Activated naive CD4-positive, alpha-beta T cell treated with Interleukin-2 at 50 U/mL for 16 hours (primary cell): ENCODE measurements at places on chromosomes 6 and 20.

DNA sequence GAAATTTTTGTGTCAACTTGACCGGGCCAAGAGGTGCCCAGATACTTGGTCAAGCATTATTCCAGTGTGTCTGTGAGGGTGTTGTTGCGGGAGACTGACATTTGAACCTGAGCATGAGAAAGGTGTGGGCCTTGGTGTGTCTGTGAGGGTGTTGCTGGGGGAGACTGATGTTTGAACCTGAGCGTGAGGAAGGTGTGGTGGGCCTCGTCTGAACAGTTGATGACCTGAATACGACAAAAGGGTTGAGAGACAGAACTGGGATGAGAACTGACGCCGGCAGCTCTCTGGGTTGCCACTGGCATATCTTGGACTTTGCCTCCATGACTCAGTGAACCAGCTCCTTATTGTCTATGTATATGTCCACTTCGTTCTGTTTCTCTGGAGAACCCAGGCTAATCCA is 240.5 kb downstream of the ERMARD start:
- DNase-seq = no peak

- DNase-seq = no peak
Measured at GRCh38 chr6:110449541-110449895, 26.9 kb downstream of the SLC22A16 start.

DNA sequence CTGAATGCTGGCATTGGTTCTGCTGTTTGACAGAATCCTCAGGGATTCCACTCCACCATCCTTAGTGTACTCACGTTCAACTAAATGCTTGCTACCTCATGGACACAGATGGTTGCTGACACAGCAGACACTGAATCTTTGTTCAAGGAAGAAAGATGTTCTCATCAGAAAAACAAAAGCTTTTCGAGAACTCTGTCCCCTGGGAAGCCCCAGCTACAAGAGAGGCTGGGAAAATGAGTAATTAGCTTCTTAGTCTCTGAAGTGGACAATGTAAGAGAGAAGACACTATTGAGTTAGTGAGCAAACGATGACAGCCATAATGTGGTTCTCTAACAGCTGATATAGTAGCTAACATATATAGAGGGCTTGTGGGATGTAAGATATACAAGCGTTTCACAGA is 30.9 kb upstream of the ENPP5 start:
- DNase-seq = no peak

- DNase-seq = no peak
Measured at GRCh38 chr20:5652626-5653553, 97.3 kb upstream of the SHLD1 start.

GRCh38 chr6:6586671-6587526 is 1.6 kb upstream of the LY86 start:
- no peak for DNase-seq

DNA sequence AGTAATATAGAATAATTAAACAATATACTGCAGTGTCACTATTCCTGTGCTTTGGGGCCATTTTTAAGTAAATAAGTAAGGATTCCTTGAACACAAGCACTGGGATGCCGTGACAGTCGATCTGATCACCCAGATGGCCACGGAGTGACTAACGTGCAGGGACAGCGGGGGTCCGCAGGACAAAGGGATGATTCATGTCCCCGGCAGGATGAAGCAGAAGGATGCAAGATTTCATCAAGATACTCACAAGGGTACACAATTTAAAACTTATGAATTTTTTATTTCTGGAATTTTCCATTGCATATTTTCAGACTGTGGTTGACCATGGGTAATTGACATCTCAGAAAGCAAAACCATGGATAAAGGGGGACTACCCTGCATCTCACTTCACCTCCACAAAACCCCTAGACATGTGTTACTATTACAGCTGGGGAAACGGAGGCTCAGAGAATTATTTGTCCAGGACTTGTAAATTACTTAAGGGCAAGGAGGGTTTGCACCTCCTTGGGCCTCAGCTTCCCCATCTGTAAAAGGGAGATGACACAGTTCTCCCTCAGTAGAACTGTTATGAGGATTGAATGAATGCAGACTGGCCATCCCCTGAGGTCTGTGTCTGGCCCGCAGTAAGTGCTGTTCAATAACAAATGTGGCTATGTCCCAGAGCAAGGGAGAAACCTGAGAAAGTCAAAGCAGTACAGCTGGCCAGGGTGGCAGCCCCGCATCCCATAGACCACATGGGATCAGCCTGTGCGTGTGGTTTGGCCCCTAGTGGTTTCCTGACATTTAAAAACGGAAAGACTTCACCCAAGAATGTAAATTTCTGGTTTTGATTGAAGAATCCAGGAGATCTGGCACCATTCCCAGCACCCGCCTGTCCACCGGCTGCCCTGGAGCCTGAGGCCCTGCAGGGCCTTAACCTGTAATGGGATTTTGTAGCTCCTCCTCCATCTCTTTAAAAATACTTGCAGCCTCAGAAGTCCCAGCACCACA is 235.5 kb downstream of the BMP7 start:
- DNase-seq = no peak

DNA sequence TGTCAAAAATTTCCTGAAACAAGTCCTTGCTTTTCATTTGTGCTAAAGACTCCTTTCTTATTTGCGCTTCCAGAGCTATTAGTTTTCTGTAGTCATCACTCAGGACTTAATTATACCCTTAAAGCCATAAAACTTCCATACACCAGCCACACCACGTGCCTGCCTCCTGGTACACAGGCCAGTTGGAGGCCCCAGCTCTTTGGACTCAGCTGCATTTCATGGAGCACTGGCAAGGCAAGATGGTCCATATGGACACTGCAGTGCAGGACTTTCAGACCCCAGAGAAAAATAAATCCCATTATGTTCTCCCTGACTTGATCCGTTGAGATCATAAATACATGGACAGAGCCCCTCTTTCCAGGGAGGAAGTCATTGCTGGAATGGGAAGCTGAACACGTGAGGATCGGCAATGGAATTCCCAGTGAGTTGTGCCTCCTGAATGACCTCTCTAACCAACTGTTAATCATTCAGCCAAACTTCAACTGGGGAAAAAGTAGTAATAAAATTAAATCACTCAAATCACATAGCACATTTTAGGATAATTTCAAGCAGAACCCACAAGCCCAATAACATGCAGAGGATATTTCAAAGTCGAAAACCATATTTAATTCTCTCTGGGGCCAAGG is 173.1 kb downstream of the HACE1 start:
- no peak for DNase-seq

GRCh38 chr20:32909451-32909850 is 50.7 kb downstream of the EFCAB8 start:
- no peak for DNase-seq

GRCh38 chr6:6749702-6750491 is 161.4 kb downstream of the LY86 start:
- peak; percentile 26 for DNase-seq

GRCh38 chr20:62583424-62583920 is 58.8 kb upstream of the SLCO4A1 start:
- no peak for DNase-seq

DNA sequence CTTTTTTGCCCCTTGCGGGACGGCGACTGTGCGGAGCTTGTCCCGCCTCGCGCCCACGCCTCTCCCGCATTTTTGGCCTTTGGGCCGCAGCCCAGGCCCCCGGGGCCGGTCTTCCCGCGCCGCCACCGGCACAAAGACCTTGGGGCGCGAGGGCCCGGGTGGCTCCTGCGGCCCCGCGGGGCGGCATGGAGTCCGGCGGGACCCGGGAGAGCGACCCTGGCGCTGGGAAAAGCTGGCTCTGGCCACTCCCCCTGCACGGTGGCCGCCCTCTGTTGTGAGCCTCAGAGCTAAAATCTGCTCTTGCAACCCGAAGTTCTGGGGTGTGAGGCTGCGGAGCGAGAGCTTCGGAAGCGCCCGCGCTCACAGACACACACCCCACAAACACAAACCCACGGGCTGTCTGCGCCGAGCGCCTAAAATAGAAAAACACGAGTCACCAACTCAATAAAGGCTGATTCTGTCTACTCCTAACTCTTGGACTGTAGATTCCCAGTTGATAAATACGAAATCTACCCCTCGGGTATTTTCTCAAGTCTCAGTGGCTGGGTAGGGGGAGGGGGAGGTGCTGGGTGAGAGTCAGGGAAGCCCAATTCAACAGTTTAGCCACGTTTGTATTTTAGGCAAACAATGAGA is 496 bp upstream of the BEND3 start:
- peak; percentile 30 for DNase-seq

GRCh38 chr20:58389324-58389967 is 417 bp downstream of the VAPB start:
- no peak for DNase-seq

- no peak for DNase-seq
Measured at GRCh38 chr6:47169785-47170616, 127.9 kb upstream of the ADGRF1 start.

DNA sequence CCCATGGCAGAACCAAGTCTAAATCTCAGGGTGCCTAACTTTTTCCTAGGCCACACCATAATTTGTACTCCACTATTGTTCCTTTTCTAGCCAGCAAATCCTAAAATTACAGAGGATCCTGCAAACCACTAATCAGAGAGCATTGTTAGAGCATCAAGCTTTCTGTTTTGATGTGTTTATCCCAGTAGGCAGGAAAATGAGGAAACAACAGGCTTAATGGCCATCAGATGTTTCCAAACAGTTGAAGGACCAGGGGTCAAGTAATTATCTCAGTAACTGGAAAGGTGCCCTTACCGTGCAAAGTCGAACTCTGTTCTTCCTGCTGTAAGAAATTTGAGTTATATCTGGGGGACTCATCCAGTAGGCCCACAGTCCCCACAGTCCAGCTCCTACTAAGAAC is 58.7 kb downstream of the RALY start:
- no peak for DNase-seq

DNA sequence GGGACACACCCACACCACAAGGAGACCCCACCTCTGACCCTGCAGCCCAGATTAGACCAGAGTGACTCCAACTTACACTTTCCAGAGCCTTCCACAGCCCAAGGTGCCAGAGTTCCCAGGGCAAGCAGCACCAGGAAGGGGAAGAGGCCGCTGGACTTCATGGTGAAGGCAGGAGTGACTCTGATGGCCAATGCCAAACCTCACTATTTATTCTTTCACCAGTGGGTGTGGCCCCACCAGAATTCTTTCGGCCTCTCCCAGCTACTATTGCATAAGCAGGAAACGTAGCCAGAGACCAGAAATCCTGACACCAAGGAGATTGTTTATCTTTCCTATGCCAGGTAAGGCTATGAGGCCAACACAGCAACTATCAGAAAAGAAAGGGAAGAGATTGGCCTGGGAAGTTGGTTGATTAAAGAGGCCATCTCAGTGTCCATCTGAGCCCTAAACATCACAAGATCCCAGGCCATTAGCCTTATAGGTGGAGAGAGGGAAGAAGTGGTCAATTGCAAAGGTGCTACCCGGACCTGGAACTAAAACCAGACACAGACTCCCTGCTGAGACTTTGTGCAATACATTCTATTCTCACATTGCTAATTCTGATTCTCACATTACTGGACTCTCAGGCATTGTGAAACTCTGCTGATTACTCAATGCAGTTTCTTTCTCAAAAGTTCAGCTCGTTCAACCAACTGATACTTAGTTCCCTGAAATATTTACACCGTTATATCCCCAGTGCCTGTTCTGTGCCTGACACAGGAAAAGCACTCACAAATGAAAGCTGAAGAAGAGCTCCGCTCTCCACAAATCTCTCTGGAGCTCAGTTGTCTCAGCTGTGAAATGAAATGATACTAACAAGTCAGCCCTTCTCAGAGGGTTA is at the start of gene SLPI:
Gene SLPI (minus strand): TSS at position 182 of the 880 bp plus-strand sequence. CDS start 21 bp downstream, at position 161.
- no peak for DNase-seq

DNA sequence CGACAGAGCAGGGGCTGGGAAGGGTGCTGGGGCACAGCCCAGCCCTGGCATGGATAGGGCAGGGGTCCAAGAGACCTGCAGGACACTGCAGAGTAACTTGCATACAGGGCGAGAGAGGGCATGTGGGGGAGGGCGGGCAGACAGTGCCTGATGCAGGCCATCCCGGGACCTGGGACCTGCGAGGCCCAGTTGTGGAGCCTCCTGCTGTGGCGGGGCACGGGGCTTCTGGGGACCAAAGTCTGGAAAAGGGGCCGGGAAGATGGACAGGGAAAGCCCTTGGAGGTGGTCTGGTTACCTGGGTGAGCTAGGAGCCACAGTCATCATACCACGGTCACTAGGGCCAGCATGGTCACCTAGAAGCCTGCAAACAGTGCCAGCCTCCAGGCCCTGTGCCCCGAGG is 412 bp upstream of the TUBB1 start:
- no peak for DNase-seq

DNA sequence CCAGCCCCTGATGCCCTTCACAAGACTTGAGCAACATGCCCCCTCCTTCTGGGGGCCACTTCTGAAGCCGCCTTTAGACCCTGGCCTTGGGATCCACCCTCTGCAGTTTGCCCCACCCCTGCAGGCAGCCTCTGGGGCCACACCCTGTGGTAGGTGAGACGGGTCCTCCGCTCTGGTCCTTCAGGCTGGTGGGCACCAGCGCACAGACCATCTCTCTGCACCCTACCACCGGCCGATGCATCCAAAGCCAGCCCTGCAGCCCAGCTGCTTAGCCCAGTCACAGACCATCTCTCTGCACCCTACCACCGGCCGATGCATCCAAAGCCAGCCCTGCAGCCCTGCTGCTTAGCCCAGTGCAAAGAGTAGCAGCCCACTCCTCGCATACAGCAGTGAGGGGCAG is 159.3 kb upstream of the ECI2 start:
- DNase-seq = no peak

DNA sequence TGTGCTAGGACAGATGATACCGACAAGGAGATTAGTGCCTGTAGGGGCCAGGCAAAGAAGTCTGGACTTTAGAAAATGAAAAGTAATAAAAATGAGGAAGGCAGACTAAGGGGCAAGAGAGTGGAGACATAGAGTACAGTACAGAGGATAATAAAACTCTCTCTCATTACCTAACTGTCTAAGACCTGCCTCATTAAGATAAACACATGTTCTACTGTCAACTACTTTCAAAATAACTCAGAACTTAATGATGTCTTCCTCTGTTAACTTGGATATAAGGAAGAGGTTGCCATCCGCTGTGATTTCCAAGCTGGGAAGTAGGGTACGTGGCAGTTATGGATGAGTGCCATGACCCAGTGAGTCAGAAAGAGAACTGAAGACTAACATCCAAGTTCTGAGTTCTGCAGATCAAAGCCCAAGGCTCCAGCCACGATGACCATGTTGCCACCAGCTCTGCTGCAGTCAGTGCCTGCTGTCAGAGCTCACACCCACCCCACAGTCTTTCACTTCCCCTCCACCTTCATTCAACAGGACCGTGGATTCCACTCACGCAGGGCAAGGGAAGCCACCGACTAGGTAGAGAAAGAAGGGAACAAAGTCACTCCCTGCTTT is 81.8 kb downstream of the KIF16B start:
- no peak for DNase-seq

- DNase-seq = no peak
Measured at GRCh38 chr6:100057941-100058340, 63.9 kb upstream of the MCHR2 start.

- DNase-seq = no peak
Measured at GRCh38 chr6:125750692-125751333, 1.4 kb downstream of the HEY2 start.

- DNase-seq = no peak
Measured at GRCh38 chr6:161067749-161068148, 76.2 kb downstream of the MAP3K4 start.

DNA sequence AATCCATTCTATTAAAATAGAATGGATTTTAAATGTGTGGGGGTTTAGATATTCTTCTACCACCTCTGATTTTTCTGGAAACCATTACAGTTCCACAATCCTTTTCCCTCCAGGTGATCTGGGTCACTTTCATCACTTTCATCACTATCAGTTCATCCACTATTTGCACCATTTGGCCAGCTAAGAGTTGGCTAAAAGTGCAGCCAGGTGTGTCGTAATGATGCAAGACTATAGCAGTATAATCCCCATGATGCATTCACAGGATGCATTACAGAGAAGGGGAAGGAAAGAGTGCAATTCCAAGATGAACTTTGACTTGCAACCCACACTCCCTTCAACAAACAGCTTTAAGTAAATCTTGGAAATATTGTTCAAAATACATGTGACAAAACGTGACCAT is 4.9 kb downstream of the FUCA2 start:
- no peak for DNase-seq
